ENCODE measurements at places on chromosomes 1 and 21. TPM values are rescaled to one million over a fixed set of nuclear protein-coding genes. Genes with fewer than 3 reads are reported as not detected.

Gene SAMD13
- total RNA-seq = 2.2 TPM

Gene THEM5
- 0.50 TPM for total RNA-seq

Gene ATAD3B
- 37.4 TPM for total RNA-seq

Gene HES3
- not detected for total RNA-seq

Gene SPATA21
- total RNA-seq = not detected

Gene RUNX3
- 1.3 TPM for total RNA-seq

Gene TNNT2
- 18.4 TPM for total RNA-seq

Gene KRTAP10-5
- total RNA-seq = not detected

Gene SLC5A3
- 16.6 TPM for total RNA-seq

Gene HOOK1
- total RNA-seq = 22.2 TPM

Gene SLX9
- total RNA-seq = 23.4 TPM

Gene MXRA8
- total RNA-seq = 3.7 TPM

Gene CD1B
- not detected for total RNA-seq

Gene SYDE2
- total RNA-seq = 7.0 TPM

All from dorsolateral prefrontal cortex (tissue), 122 donors.